Panc1 (cell line): ENCODE measurements at places on chromosomes 16 and 17.
A peak's percentile ranks its signal among the peaks of the same experiment; 100 is the strongest.

- DNase-seq: no peak
Measured at GRCh38 chr16:75225092-75225491, 6.3 kb downstream of the CTRB1 start.

GRCh38 chr17:82980632-82981031 is 98.8 kb upstream of the METRNL start:
- no peak for DNase-seq

DNA sequence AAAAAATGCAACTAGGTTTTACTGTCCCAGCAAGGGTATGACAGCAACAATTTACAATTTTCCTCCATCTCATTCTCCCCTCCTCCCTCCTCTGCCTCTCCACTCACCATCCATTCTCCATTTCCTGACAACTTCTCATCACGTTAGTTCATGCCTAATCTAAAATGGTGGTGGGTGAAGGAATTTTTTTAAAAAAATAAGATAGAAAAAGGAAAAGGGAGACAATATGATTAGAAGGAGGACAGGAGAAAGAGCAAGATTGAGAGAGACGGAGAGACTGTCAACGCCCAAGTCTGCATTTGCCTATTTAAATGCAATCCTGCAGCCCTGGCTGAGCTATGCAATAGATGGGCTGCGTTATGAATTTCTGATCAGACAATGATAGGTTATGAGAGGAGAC is 380.7 kb upstream of the PSMD7 start:
- no peak for DNase-seq

DNA sequence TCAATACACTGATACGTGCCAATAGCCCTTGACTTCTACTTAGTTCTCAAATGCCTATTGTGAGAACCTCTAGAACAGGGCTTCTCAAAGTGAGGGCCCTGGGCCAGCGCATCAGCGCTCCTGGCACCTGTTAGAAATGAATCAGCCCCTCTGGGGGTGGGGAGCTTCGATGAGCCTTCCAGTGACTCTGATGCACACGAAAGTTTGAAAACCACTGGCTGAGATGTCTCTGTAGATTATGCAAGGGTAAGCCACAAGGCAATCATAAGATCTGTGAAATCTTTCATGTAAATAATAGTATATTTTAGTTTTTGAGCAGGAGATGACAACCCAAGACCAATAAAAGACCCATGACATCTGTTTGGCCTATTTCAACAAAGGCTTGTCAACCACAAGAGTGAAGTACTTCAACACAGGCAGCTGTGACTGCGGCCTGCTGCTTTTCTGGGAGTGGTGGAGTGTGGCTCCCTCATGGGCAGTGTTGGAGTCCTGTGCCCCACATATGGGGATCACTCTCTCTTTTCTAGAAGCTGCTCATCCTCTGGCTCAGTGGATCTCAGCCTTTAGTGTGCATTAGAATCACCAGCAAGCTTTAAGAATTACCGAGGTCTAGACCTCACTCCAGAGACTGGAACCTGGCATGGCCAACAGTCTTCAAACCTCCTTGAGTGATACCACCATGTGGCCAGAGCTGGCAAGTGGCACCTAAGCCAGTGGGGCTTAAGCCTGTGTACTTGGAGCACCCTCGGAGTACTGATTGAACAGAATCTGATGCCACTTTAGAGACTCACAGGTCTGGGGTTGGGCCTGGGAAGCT is 5.8 kb downstream of the MTHFSD start:
- no peak for DNase-seq

DNA sequence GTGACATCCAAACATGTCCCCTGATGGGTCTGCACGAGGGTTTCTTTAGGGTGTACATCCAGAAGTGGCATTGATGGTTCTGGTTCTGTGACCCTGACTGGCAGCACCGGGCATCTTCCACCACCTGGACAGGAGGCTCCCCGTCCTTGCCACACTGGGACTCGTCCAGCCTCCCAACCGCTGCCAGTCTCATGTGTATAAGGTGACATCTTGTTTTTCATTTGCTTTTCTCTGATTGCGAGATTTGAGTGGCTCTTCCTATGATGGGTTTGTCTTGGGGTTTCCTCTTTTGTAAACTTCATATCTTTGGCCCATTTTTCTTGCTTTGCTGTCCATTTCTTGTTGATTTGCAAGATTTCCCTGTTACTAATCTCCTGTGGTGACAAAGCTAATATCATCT is 9.2 kb upstream of the LIMD2 start:
- no peak for DNase-seq

GRCh38 chr17:42901535-42902229 is 1.1 kb downstream of the G6PC1 start:
- DNase-seq: no peak

- no peak for DNase-seq
Measured at GRCh38 chr16:3876695-3877094, 3.8 kb downstream of the CREBBP start.

DNA sequence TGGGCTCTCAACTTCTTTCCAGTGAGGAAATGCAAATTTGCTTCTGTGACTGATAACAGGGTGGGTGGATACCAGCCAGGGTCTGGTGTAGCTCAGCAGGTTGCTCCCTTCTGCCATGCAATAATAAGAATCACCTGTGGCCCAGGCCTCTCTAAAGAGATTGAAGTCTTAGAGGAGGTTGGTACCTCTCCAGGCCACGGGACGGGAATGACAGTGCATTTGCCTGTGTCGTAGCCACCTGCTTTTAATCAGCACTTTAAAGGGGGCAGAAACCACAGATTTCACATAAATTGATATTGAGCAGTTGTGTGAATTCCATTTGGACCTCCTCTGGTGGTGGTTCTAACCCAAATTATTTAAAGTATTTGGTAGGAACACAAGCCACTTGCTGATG is 246.9 kb downstream of the PRKCA start:
- DNase-seq: no peak

DNA sequence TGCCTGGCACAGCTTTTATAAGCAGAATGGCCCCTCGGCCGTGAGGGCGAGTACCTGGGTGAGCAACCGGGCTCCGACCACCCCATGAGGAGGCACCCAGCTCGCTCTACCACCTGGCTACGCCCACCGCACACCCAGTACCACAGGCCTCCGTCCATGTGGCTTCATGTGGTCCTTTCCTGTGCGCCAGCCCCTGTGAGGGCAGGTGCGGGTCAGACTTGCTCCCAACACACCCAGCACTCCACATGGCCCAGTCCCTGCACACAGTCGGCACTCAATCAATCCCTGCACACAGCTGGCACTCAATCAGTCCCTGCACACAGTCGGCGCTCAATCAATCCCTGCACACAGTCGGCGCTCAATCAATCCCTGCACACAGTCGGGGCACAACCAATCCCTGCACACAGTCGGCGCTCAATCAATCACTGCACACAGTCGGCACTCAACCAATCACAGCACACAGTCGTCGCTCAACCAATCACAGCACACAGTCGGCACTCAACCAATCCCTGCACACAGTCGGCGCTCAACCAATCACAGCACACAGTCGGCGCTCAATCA is 4.0 kb downstream of the C1QTNF8 start:
- DNase-seq: no peak

DNA sequence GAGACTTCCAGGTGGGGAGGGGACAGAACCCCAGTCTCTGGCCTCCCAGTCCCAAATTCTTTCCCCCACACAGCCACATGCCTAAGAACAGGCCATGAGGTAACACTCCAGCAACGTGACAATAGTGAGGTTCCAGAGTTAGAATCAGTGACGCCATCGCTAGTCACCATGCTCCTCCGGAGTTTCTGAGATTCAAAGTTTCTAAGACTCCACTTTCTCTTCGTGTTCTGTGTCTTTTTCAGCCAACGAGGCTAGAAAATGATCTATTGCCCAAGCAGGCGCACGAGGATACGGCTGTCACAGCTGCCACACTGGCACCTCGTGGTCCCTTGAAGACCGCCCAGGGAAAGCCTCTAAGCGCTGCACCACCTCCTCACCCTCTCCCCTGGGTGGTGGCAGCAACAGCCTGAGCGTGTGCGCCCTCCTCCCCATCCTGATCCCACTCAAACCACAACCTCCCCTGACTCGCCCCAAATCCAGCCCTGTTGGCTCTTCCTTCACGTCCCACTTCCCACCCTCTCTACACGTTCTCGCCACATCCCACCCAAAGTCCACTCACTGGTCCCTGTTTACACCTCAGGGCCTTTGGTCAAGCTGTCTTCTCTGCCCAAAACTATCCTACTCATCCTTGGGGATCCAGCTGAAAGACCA is 1.0 kb downstream of the MCRIP1 start:
- DNase-seq: no peak

GRCh38 chr17:50817838-50818237 is 17.5 kb upstream of the WFIKKN2 start:
- DNase-seq: no peak

GRCh38 chr16:89095491-89095951 is 1.9 kb downstream of the ACSF3 start:
- DNase-seq: no peak

DNA sequence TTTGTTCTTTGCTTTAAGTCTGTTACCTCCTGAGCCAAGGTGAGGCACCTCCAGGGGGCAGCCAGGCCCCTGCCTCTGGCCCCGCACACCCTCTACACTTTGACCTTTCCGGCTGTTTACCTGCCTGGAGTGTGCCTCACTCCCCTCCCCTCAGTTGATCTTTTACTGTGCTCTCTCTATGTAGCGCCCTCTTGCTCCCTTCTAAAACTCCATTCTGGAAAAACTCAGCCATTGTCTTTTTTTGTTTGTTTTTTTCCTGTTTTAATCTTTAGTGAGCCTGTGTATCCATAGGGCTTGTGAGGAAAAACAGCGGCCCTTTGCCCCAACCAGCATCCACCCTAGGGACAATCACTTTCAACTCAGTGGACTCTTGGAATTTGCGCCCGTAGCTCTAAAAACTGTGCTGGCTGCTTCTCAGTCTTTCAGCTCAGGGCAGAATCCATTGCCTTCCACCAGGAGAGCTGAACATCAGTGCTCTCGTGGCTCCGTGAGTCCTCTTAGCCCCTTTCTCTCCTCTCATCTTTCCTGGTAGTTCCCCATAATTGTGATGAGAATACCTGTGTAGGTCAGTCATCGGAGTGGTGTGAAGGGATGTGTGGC is 4.3 kb downstream of the AMDHD2 start:
- no peak for DNase-seq

DNA sequence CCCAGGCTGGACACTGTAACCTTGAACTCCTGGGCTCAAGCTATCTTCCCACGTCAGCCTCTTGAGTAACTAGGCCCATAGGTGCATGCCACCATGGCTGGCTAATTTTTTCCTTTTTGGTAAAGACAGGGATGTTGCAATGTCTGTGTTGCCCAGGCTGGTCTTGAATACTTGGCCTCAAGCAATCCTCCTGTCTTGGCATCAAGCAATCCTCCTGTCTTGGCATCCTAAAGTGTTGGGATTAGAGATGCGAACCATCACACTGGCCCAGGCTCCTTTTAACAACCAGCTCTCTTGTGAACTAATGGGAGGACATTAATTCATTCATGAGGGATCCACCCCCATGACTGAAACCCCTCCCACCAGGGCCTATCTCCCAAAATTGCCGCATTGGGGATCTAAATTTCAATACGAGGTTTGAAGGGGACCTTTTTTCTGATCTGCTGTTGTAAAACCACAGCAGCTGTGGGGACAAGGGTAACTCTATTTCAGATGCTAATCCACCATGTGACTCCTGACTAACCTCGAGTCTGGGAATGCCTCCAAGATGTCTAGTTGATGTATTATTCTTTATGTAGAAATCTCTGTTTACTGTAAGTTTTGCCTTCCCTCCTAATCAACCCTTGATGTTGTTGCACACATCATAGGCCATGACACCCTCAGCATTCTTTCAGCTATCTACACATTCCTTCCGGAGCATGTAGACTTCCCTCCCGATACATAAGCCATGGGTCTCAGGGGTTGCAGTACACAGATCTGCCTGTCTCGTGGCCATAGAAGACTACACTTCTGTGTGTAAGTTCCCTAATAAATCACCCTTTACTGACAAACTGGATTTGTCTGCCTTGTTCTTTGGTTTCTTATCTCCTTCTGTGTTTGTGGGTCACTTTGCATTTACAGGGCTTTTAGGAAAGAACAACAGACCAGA is 37.6 kb downstream of the RNF112 start:
- peak; percentile 61 for DNase-seq

- no peak for DNase-seq
Measured at GRCh38 chr17:31488264-31488981, 96.9 kb downstream of the RAB11FIP4 start.

DNA sequence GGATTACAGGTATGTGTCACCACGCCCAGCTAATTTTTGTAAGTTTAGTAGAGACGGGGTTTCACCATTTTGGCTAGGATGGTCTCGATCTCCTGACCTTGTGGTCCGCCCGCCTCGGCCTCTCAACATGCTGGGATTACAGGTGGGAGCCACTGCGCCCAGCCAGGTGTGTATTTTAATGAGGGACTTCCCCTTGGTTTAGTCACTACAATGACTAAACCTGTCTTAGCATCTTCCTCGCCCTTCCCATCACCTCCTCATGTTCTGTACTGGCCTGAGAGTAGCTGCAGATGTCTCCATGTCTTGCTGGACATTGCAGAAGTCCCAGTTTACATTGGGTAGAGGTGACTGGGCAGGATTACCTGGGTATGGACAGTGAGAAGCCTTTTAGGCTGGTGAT is 9.6 kb downstream of the SLC7A6 start:
- no peak for DNase-seq

DNA sequence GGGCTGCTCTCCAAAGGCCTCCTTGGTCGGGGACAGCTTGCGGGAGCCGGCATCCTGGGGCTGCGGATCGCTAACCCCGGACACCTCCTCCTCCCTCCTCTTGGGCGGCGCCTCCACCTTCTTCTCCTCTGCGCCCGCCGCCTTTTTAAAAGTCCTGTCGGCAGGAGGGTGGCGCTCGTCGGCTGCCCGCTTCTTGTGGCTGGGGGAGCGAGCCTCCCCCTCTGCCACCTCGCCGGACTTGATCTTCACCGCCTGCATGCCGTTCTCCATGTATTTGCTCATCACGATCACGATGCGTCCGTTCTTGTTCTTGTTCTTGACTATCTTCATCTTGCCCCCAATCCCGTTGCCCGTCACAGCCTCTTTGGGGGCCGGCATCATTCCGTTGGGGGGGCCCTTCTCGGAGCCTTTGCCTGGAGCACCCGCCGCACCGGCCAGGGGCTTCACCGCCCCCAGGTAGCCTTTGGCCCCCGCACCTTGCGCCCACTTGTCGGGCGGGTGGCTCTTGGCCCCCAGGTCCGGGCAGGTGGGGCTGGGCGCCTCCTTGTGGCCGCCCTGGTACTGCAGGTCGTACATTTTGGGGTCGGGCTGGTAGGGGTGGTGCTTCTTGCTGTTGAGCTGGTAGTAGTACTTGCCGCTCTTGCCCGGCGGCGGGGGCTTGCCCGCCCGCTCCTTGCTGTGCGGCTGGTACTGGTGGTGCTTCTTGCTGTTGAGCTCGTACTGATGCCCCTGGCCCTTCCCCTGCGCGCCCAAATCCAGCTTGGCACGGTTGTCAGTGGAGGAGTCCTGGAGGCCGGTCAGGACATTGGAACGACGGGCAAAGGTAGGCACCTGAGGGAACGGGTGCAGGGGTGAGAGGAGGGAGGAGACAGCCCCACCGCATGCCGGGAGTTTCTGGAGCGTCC is 4.4 kb downstream of the CBX4 start:
- DNase-seq: no peak

- no peak for DNase-seq
Measured at GRCh38 chr17:33154869-33155455, 138.1 kb downstream of the ASIC2 start.
